Kidney (tissue), 22 donors: ENCODE measurements at places on chromosomes 2 and 18.

- peak; percentile 26 for DNase-seq
These were observed 694 bp downstream of the UNC50 start for GRCh38 chr2:98608962-98609604.

DNA sequence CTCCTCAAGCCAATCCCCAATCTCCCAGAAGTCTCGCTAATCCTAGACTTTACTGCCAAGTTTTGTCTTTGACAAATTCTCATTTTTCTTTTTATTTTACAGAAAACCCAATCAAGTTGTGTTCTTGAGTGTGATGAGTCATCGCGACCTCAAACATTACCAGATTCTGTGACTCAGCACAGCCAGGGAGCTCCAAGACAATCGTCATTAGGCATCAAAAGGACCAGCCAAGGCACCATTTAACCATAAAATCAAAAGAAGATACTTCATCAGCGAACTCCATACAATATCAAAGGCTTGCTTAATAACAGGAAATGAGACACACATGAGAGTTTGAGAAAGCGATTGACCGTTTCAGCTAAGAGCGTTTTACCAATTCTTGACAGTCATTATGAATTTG, 146.2 kb upstream of the AGAP1 start:
- no peak for DNase-seq

GRCh38 chr2:187709065-187709464, 154.8 kb upstream of the TFPI start:
- DNase-seq, result no peak

DNA sequence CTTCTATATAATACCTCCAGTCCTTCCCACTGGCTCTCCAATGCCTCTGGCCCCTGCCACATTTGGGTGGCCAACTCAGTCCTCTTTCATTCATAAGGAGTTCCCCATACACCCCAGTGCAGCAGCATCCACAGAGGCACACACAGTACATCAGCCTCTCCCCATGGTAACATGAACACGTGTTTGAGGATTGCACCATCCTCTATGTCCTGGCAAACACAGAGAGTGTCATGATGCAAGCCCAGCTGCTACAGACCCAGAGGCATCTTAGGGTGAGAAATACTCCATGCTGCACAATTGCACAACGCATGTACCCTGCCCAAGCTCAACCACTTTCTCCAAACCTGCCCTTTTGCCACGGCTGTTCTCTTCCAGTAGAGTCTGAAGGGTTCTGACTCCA, 11.5 kb downstream of the IGFBP5 start:
- DNase-seq, result no peak

DNA sequence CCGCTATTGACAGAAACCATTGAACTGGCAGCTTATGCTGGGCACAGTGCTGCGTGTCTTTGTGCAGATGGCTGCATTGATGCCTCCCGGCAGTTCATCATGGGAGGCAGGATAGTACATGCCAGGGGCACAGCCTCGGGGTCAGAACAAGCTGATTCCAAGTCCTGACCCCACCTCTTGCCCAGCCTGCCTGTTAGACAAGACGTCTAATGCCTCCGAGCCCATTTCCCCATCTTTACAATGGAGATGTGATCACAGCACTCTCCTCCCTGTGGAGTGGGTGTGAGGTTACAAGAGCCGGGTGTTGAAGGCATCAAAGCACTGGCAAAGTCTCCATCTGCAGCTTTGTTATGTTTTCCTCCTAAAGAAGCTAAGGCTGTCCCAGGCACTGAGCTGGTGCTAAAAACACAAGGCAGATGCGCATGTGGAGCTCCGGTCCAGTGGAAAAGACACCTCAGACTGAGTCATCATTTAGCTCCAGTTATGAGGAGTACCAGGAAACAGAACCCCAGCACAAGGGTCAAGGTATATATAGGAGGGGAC, 125.7 kb upstream of the EPAS1 start:
- no peak for DNase-seq

DNA sequence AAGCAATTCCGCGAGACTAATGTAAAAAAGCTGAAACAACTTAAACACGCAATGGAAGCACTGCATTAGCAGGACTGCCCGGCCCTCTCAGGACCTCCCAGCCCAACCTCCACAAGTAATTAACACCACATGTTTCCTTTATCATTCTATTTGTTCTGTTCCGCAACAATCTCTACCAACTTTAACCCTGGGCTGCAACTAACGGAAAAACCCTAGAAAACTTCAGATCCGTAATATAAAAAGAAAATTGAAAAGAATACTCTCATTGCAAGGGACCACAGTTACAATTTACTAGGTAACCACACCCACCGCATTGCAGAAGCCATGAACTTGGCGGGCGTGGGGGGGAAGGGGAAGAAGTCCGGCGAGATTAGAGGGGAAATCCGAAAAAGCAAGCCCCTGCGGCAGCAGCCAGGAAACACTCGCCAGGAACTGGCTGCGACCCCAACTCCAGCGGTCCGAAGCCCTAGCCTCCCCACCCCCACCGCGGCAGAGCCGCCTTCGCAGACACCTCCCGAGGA, 1.2 kb downstream of the EPB41L3 start:
- DNase-seq, result no peak

DNA sequence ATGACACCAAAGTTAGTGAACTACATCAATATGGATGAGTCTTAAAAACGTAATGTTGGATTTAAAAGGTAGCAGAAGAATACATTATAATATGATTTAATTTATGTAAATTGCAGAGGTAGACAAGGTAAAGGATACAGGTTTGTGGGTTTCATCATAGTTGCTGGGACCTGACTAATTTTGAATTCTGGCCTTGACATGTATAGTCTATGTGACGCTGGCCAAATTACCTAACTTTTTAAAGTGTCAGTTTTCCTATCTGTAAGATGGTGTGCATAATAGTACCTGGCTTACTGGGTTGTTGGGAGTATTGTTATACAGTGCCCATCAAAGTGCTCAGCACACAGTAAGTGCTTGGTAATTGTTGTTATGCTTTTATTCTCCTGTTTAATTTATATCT, 34.5 kb downstream of the GALNT1 start:
- no peak for DNase-seq

DNA sequence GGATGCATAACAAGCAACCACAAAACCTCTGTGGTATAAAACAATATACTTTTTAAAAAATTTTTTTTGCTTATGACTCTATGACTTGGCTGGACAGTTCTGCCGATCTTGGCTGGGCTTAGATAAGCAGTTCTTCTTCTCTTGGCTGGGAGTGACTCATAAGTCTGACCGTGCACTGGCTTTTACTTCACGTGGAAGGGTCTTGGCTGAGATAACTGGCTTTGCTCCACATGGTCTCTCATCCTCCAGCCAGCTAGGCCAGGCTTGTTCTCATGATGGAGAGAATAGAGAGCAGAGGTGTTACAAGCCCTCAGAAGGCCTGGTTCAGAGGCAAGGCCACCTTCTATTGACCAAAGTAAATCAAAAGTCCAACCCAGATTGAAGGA, 178.9 kb upstream of the SERPINE2 start:
- no peak for DNase-seq

GRCh38 chr2:20182241-20182931, 42.5 kb downstream of the SDC1 start:
- DNase-seq, result no peak

- DNase-seq, result no peak
These were observed 330.4 kb upstream of the SMIM21 start for GRCh38 chr18:75757951-75758350.

DNA sequence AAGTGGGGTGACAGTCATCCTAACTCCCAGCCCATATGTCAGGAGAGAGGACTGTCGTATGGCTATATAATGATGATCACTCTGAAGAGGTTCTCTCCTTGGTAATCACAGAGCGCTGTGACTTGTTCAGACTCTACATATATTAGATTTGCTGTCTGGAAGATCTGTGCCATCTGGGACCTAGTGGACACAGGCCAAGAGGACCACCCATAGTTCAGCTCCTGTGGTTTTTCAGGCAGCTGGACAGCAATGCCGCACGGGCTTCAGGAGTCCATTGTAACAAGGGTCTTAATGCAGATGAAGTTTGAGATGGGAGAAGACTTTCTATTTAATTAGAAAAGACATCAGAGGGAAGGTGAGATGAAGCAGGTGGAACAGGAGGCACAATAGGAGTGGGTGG, 40.1 kb upstream of the EPHA4 start:
- DNase-seq, result no peak

DNA sequence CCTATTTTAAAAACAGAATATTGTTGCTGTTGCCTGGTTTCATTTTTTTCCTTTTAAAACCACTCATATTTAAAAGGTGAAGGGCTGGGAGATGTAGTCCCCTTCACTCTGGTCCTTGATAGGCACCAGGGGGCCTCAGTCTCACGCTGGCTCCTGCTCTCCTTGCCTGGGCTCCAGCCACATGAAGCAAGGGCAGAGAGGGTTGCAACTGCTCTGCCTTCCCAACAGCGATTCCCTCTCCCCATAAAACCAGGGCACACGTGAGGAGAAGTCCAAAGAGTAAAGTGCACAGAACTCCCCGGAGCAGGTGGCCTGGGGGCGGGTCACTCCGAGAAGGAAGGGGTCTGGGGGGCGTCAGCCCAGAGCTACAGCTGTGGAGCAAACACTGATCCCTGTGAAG, 12.8 kb downstream of the TMEM127 start:
- DNase-seq, result no peak

- DNase-seq, result no peak
These were observed 3.8 kb downstream of the MRPL30 start for GRCh38 chr2:99184811-99185210.

DNA sequence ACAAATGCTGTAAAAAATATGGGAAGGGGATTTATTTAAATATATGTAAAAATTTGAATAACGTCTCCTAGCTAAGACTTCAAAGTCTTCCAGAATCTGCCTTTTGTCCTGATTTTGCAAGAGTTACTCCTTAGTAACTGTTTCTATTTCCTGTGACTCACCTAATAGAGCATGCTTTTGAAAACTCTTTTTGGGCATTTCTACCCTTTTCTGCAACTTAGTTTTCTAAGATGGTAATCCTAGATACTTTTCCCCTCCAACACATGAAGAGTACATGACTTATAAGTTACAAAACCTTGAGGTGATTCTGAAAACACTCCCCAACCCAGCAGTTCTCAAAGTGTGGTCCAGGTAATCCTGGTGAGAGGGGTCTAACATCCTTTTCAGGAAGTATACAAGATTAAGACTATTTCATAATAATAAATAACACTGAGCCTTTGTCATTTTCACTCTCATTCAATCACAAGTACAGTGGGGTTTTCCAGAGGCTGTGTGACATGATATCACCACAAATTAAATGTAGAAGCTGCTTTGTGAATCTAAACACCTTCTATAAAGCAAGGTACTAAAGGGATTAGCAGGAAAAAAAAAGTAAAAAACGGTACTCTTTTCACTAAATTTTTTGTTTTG, 31.9 kb downstream of the PPP4R3B start:
- DNase-seq, result no peak

DNA sequence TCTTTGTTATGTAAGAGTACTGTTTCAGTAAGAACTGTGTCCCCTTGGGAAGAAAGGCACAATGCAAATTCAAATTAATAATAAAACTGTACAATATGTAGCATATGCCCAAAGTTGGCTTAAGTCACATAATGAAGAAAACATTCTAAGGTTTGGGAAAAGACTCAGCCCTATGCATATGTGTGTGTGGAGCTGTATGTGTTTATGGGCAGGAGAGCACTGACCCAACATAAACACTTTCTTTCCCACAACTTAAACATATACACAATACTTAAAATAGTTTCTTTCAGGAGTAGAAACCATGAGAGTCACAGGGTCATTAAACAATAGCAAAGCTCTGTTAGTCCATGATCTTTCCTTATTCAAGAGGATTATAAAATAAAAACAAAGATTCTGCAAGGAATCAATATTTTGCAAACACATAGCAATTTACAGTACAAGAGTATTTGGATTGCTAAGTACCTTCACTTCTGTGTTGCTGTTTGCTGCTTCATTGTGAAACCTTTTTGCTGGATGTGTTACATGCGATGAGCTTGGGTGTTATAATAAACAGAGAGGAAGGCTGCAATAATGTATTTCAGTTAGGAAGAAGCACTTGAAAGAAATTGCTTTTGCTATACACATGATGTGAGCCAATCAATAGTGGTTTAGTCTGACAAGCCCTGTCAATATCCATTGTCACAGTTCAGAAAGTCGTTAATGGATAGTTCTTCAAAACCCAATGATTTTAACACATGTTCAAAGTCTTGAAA, 347.3 kb downstream of the ARHGAP15 start:
- DNase-seq, result no peak

DNA sequence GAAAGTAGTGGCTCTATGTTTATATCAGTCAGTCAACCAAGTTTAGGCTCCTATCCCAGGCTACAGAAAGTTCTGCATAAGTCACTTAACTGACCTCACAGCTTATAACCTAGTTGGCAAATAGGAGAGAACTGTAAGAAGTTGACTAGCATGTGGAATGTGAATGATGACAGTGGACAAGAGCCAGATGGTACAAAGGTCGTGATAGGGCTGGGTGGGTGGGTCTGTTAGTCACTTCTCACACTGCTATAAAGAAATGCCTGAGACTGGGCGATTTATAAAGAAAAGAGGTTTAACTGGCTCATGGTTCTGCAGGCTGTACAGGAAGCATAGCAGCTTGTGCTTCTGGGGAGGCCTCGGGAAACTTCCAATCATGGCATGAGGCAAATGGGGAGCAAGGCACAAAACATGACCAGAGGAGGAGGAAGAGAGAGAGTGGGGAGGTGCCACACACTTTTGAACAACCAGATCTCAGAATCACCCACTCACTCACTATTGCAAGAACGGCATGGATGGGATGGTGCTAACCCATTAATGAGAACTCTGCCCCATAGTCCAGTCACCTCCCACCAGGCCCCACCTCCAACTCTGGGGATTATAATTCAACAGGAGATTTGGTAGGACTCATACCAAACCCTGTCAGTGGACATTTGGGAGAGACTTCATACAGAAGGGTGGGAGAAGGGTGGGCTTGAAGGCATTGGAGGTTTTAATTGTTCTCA, 68.8 kb downstream of the LTBP1 start:
- no peak for DNase-seq

DNA sequence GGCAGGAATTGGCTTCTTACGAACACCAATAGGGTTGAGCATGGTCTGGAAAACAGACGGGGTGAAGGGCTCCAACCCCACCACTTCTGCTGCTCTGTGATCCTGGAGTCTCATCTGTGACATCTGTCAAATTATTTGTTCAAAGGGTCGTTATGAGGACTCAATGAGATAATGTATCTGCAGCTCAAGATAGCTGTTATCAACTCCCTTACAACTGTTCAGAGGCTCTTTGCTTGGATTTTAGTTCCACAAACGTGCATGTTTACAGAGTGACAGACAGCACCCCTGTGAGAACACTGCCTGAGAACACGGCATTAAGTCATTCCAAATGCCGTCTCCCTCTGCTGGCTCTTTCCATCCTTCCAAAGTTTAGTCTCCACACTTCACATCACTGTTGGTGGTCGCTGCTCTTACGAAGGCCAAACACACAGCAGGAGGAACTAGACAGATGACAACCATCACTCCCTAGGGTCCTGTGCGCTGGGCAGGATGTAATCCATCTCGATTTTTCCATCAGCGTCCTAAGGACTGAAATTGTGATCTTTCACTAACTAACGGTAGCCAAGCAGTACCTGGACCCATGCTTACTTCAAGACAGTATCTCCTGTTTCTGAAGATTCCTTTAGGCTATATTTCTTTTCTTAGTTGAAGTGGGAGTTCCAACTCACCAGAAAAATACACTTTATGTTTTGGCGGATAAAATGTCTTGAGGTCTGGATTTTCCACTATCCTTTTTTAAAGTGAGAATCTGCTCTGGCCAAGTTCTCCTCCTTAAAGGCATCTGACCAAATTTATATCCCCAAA, 220.3 kb downstream of the ANAPC1 start:
- DNase-seq, result no peak

GRCh38 chr2:62968168-62968567, 82.5 kb upstream of the OTX1 start:
- DNase-seq, result no peak
